ENCODE measurements at places on chromosomes 7 and 10. TPM values are rescaled to one million over a fixed set of nuclear protein-coding genes. Genes with fewer than 3 reads are reported as not detected.

The GAD2 gene
- 0.53 TPM for total RNA-seq

The PARG gene
- 33.3 TPM for total RNA-seq

The DNAJC9 gene
- 27.2 TPM for total RNA-seq

The LIPJ gene
- total RNA-seq, result not detected

The C10orf88 gene
- total RNA-seq, result 10.5 TPM

DNA sequence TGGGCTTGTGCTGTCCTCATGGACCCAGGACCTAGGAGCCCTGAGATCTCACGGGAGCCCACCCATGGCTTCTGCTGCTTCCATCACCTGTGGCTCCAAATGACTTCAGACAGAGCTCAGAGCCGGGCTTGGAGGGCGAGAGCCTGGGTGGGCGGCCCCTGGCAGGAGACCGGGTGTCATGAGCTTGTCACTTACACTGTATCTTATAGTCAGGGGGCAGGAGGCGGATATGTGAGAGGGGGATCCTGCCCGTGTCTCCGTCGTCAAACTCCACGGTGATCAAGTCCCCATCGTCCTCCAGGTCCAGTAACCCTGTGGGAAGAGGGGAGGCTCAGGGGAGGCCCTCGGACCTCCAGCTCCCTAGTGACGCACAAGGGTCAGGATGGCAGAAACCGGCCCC, 33.0 kb downstream of the SLC29A4 start:
- no peak for DNase-seq
- H3K27ac ChIP-seq, result no peak overlapping the region
- H3K4me1 ChIP-seq, result no peaks in the 10 kb centered on the region

DNA sequence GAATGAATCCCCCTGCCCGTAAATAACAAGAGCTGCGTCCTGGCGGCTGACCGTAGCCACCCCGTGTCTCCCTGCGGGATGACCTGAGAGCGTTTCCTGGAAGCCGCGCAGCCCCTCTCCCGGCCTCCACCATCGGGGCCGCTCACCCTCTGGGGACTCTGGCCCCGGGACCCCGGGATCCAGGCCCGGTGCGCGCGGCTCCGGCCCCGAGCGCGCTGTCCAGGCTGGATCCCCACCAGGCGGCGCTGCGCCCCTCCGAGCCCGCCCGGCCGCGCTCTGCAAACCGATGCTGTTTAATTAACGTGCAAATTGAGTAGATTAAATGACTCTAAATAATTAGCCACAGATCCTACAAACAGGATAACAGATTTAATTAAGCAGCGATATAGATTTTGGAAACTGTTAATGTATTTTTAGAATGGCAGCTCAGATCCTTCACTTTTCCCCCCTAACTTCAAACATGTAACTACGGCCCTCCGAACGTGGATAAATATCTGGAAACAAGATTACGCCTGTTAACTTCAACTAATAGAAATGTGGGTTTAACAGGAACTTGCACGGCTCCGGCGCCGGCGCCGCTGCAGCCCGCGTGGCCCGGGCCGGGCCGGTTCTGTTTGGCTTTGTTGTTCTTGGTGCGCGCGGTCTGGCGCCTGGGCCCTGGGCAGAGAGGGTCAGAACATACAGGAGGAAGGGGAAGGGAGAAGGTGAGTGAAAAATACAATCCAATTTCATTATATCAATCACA, 7.1 kb upstream of the UNCX start:
- H3K36me3 ChIP-seq, result no peaks in the 10 kb centered on the region
- H3K27me3 ChIP-seq, result peaks cover 95% of the 10 kb centered on the region
- H3K27ac ChIP-seq, result no peak overlapping the region
- no peak overlapping the region for H3K4me3 ChIP-seq
- peaks cover 6% of the 10 kb centered on the region for H3K4me1 ChIP-seq

DNA sequence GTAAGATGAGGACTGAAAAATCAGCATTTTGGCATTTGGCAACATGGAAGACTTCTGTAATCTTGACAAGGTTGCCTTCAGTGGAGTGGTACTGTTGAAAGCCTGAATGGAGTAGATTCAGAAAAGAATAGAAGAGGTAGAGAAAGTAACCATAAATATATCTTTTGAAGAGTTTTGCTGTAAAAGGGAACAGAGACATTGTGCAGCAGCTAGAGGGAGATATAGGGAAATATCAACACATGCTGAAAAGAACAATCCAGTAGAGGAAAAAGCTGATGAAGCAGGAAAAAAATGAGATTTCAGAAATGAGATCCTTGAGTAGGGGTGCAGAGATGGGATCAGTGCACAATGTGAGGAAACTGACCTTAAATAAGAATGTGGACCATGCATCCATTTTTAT, 60.0 kb downstream of the RAPGEF5 start:
- H3K36me3 ChIP-seq, result no peaks in the 10 kb centered on the region
- H3K4me3 ChIP-seq, result no peak overlapping the region
- no peaks in the 10 kb centered on the region for H3K27me3 ChIP-seq
- no peaks in the 10 kb centered on the region for H3K4me1 ChIP-seq
- H3K27ac ChIP-seq, result no peak overlapping the region

DNA sequence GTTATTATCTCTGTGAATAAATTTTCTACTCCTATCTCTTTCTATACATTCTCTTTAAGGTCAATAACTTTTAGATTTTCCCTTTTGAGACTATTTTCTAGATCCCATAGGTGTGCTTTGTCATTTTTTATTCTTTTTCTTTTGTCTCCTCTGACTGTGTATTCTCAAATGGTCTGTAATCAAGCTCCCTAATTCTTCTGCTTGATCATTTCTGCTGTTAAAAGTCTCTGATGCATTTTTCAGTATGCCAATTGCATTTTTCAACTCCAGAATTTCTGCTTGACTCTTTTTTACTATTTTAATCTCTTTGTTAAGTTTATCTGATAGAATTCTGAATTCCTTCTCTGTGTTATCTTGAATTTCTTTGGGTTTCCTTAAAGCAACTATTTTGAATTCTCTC, 78.2 kb downstream of the THNSL1 start:
- no peaks in the 10 kb centered on the region for H3K36me3 ChIP-seq
- no peaks in the 10 kb centered on the region for H3K4me1 ChIP-seq
- H3K4me3 ChIP-seq, result no peak overlapping the region
- H3K27ac ChIP-seq, result no peak overlapping the region

DNA sequence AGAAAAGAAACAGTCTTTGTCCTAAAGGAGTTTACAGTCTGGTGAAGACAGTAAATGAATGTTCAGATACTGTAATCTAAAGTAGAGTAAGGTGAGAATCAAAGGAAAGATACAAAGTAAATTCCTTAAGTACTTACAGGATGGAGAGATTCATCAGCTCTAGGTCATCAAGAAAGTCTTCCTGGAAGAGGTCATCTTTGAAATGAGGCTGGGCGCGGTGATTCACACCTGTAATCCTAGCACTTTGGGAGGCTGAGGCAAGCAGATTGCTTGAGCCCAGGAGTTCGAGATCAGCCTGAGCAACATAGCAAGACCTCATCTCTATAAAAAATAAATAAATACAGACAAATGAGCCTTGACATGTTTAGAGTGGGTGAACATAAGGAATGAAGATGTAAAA, 18.3 kb downstream of the FHIP2A start:
- no peak overlapping the region for H3K4me3 ChIP-seq
- H3K36me3 ChIP-seq, result no peaks in the 10 kb centered on the region
- no peaks in the 10 kb centered on the region for H3K27me3 ChIP-seq
- no peak for DNase-seq

- H3K27ac ChIP-seq, result no peak overlapping the region
- no peak for DNase-seq
- no peak overlapping the region for H3K4me3 ChIP-seq
- no peaks in the 10 kb centered on the region for H3K4me1 ChIP-seq
- no peaks in the 10 kb centered on the region for H3K27me3 ChIP-seq
Observed at GRCh38 chr10:50361946-50362345, 110.6 kb upstream of the ASAH2 start.

GRCh38 chr10:99393683-99394082, 36.7 kb downstream of the GOT1 start:
- no peaks in the 10 kb centered on the region for H3K36me3 ChIP-seq
- peaks cover 14% of the 10 kb centered on the region for H3K4me1 ChIP-seq
- no peak for DNase-seq
- H3K27ac ChIP-seq, result no peak overlapping the region
- no peak overlapping the region for H3K4me3 ChIP-seq

DNA sequence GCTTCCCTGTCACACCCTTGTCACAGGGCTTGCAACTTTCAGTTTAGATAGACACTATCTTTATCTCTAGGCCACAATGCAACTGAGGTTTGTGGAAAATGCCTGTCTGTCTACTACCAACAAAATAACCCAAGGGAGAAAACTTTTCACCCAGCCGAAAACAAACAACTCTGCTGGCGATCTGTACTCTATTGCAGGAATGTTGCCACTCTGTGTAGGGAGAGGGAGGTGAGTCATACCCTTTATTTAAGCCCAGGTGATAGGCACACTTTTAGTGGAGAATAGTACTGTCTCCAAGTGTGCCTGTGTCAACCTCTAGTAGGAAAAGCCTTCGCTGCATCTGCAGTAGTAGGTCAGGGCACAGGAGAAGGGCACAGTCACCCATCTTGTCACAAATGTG, 108.3 kb downstream of the SLC25A40 start:
- no peak overlapping the region for H3K27ac ChIP-seq
- H3K4me3 ChIP-seq, result no peak overlapping the region
- no peaks in the 10 kb centered on the region for H3K36me3 ChIP-seq
- no peak for DNase-seq

DNA sequence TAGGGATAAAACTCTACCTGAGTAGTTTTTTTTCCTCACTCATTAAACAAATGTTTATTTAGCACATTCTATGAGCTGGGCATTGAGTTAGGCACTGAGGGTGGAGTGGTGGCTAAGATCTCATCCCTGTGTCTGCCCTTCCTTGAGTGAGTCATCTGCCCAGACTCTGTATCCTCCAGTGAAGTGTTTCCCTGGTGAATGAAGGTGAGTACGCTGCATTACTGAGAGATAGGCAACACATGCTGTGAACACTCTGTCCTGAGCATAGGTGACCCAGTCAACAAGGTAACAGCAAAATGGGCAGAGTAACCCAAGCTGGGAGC, 5.8 kb downstream of the PITX3 start:
- no peak for DNase-seq
- no peak overlapping the region for H3K27ac ChIP-seq
- no peak overlapping the region for H3K4me3 ChIP-seq

DNA sequence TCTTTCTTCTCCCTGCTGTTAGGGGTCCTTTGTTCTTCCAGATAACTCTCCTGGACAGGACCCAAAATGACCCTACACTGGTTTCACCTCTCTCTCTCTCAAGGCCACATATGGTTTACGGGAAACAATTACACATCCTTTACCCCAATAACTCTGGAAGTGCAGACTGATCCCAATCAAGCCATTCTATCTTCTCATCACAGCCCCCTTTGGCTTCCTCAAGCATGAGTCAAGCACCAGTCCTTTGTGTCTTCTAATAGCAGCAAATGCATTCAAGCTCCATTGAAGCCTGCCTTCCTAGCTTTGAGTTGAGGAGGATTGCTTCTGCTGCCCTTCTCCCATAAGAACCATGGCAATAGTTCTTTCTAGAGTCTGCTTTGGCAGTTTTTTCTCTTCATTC, 20.2 kb downstream of the C10orf67 start:
- H3K27me3 ChIP-seq, result no peaks in the 10 kb centered on the region
- no peak for DNase-seq
- no peaks in the 10 kb centered on the region for H3K36me3 ChIP-seq
- no peak overlapping the region for H3K4me3 ChIP-seq

DNA sequence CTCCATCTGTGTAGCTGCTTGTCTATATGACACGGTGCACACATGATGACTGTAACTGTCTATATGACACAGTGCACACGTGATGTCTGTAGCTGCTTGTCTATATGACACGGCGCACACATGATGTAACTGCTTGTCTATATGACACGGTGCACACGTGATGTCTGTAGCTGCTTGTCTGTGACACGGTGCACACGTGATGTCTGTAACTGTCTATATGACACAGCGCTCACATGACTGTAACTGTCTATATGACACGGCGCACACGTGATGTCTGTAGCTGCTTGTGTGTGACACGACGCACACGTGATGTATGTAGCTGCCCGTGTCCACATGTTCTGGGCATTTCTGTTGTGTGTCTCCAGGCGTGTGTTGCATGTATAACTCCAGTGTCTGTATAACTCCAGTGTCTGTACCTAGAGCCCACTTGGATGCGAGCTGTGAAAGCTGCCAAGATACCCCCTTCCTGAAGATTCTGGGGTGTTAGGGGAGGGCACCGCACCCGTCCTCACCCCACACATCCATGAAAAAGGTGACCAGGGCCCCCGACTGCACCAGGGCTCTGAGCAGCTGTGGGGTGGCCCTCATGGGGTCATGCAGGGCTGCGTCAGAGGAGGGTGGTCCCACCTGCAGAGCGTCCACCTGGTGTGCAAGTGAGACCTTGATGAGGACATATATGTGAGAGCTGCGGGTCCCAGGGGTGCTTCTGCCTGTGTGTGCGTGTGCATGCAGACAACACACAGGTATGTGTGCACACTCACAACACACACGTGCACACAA, 137.9 kb downstream of the ELFN1 start:
- no peaks in the 10 kb centered on the region for H3K36me3 ChIP-seq
- no peak overlapping the region for H3K27ac ChIP-seq
- DNase-seq, result no peak
- no peaks in the 10 kb centered on the region for H3K27me3 ChIP-seq

- H3K4me3 ChIP-seq, result no peak overlapping the region
- no peak overlapping the region for H3K27ac ChIP-seq
- no peaks in the 10 kb centered on the region for H3K36me3 ChIP-seq
- H3K4me1 ChIP-seq, result no peaks in the 10 kb centered on the region
Observed at GRCh38 chr10:131430716-131431412, 119.3 kb upstream of the TCERG1L start.

GRCh38 chr7:7913504-7913903, 55.1 kb upstream of the GLCCI1 start:
- no peak overlapping the region for H3K4me3 ChIP-seq
- peaks cover 5% of the 10 kb centered on the region for H3K4me1 ChIP-seq
- no peaks in the 10 kb centered on the region for H3K27me3 ChIP-seq
- H3K27ac ChIP-seq, result no peak overlapping the region
- DNase-seq, result no peak

- H3K4me3 ChIP-seq, result no peak overlapping the region
- H3K36me3 ChIP-seq, result no peaks in the 10 kb centered on the region
- no peak overlapping the region for H3K27ac ChIP-seq
- H3K27me3 ChIP-seq, result no peaks in the 10 kb centered on the region
Observed at GRCh38 chr10:18377898-18378297, 237.7 kb downstream of the CACNB2 start.

DNA sequence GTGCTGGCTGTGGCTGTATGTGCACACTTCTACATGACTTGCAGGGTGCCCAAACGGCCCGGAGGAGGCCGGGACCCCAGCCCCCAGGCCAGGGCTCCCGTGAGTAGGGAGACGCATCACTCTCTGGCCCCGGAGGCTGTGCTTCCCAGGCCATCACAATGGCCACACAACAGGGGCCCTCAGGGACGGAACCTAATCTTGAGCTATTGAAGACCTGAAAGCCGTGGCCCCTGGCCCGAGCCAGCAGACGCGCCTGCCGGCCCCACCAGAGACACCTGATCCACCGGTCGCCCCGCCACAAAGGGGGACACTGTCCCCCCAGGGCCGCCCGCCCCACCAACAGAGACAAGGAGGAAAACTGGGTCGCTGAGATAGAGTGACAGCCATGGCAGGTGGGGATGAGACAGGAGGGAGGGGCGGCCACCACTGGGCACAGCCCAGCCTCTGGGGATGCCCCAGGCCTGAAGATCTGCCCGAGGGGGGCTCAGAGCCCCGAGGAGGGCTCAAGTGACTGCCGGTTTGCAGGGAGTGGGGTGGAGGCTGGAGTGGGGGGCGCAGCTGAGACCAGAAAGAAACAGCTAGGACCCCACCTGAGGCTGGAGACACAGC, 10.2 kb upstream of the LFNG start:
- peaks cover 9% of the 10 kb centered on the region for H3K4me1 ChIP-seq
- no peaks in the 10 kb centered on the region for H3K27me3 ChIP-seq
- H3K27ac ChIP-seq, result no peak overlapping the region
- no peak overlapping the region for H3K4me3 ChIP-seq
- no peak for DNase-seq

- H3K4me3 ChIP-seq, result no peak overlapping the region
- no peaks in the 10 kb centered on the region for H3K36me3 ChIP-seq
- peaks cover 10% of the 10 kb centered on the region for H3K27me3 ChIP-seq
- DNase-seq, result no peak
- no peaks in the 10 kb centered on the region for H3K4me1 ChIP-seq
Observed at GRCh38 chr10:132980426-132981172, 38.2 kb upstream of the CFAP46 start.
